ENCODE measurements at places on chromosomes 4 and X.

DNA sequence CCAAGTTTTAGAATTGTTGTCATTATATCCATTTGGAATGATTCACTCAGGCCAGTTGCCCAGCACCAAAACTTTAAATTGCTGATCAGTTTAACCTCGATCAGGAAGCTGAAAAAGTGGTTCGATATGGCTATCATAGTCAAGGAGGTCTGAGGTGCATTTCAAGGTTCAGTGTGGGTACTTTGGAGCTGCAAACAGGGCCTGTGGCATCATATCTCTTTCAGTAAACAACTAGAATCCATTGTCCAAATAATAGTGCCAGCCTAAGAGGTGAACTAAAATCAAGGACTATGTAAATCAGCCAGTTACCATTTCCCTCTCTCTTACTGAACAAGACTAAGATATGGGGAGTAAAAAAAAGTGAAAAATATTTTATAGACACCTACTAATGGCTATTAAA, 14.2 kb downstream of the TMEM47 start:
- no peak for DNase-seq

DNA sequence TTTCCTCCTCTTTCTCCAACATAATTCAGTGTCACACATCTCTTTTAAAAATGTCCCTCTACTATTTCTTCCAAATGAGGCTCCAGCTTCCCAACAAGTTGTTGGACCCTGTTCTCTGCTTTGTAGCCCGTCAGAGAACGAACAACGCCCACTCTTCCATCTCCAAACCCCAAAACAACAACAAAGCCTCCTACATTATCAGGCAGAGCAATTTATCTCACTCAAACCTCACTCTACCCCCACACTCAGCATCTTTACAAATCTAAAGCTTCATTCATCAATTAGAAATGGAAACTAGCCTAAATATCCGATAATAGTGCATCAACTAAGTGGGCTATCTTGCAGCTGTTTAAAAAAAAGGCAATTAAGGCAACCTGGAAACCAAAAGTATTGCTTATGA, 20.5 kb downstream of the SUPT20HL2 start:
- DNase-seq: no peak

DNA sequence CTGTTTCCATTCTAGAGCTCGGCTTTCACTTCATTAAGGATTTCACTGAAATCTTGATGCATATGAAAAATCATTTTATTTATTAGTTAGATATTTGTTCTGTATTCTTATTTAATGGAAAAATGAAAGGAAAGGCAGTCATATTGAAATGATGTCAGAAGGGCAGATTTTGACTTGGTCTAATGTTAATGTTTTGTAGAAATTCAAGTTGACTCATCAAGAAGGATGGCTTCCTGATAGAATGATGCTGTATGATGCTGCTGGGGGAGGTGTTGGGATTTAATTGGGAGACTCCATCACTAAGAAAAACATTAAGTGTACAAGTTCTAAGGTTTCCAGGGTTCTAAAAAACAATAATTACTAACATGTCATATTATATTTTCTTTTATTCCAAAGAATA, 204.8 kb downstream of the PDGFC start:
- no peak for DNase-seq

- peak; percentile 87 for DNase-seq
These were observed 17.8 kb downstream of the TRIM2 start for GRCh38 chr4:153221783-153222706.

DNA sequence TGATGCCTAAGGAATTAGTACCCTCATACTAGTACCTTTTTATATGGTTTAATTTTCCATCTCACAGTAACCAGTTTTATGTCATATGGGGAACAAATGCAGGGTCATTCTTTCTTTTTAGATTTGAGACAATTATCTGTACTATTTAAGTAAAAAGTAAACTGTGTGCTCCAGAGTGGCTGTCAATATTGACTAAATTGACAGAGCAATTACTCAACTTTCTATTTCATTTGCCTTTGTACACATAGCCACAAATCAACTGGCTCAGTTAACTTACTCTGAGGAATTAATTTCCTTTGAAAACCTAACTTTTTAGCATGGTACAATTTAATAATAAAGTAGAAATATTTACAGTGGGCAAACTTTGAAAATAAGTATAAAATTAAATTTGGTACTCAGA, 28.5 kb upstream of the TEX13C start:
- no peak for DNase-seq

GRCh38 chr4:113851816-113852215, 90.3 kb upstream of the CAMK2D start:
- DNase-seq: no peak
